ENCODE measurements at places on chromosomes 12 and 14.

DNA sequence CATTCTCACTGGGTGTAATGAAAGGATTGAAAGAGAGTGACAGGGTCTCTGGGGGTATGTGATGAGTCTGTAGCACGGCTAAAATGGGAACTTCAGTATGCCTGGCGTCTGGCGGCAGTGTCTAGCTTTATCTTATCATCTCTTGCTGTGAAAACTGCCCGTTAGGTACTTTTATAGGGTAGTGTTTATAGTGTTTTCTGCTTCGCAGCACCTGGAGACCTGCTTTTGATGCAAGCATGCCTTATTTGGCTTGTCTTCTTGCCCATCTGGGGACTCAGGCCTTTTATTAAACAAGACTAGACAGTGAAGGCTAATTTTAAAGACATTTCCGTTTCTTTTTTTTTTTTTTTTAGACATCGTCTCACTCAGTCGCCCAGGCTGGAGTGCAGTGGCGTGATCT, 36.3 kb upstream of the ALDH2 start:
- no peak for DNase-seq

DNA sequence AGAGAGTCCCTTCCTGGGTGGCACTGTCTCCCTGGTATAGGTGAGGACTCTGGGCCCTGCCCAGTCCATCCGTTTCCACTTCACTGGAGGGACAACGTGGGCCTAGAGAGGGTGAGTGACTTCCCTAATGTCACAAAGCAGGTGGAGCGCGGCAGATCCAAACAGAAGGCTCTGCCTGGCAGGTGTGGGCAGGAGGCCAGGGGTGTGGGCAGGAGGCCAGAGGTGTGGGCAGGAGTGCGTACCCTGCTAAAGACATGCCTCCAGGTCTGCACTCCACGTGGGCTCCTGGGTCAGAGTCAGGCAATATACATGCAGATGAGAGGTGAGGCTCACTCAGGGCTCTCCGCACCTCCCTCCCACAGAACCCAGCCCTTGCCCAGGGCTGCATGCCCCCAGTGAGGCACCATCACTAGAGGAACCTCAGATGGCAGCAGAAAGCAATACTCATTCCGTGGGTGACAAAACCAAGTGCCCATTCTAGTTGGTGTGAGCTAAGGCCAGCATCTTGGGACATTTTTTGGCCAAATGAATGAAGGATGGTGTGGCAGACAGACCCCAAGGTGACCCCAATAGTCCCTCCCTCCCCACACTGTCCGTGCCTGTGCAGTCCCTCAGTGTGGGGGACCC, 271.6 kb upstream of the RTL1 start:
- DNase-seq: no peak

GRCh38 chr12:42118136-42118879, 26.4 kb downstream of the GXYLT1 start:
- DNase-seq: no peak

- DNase-seq: no peak
These were observed 1345.6 kb downstream of the FSCB start for GRCh38 chr14:43161477-43161876.

DNA sequence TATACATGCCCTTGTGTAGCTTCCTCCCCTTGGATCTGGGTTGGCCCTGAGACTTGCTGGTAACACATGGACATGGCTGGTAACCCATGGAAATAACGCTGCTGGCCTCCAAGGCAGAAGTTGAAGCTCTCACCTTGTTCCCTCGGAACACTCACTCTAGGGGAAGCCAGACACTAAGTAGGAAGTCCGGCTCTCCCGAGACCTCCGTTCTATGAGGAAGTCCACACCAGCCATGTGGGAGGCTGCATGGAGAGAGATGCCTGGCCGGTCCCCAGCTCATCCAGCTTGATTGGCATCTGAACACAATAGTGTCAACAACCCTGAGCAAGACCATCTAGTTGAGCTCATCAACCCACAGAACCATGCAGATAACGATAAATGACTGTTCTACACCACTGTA, 39.7 kb upstream of the VRK1 start:
- no peak for DNase-seq

Measured in CD4-positive, alpha-beta T cell treated with Interleukin-6 for 4 hours (primary cell).